ENCODE measurements at places on chromosomes 7 and 10. TPM values are rescaled to one million over a fixed set of nuclear protein-coding genes. Genes with fewer than 3 reads are reported as not detected.
A peak's percentile ranks its signal among the peaks of the same experiment; 100 is the strongest.

GRCh38 chr10:82813856-82814255 lies 938.9 kb downstream of the NRG3 start:
- no peak for DNase-seq

- DNase-seq: no peak
These were observed 9.5 kb upstream of the KAZALD1 start for GRCh38 chr10:101052285-101052684.

DNA sequence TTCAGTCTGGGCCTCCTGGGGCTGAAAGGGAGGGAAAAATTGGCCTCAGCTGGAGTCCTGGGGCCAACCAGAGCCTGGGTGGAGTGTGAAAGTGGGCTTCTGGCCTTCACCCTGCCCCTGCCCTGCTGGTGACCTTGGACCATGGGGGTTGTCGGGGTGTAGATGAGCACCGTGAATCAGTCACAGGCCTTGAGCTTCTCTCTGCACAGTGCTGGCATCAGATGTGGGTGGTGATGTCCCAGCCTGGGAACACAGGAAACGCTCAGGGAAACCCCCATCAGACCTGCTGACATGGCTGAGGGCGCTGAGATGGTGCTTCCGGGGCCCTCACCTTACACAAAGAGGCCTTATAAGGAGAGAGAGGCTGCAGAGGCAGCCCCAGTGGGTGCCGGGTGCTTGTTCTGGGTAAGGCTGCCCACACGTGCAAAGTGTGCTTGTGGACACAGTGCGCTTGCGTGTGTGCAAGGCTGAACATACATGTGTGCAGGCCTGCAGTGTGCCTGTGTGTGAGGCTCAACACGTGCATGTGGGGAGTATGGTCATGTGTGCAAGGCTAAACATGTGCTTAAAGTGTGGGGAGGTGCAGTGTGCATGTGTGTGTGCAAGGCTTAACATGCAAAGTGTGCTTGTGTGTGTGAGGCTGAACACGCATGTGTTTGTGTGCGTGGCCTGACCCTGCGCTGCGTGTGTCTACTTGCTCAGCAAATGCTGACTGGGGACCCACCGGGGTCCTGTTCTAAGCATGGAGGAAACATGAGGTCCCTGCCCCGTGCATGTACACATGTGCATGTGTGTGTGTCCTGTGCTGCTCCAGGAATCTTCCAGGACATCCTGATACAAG lies 6.5 kb downstream of the ARPC1B start:
- DNase-seq: no peak

CLRN3 gene
- not detected for total RNA-seq

TMEM72 gene
- total RNA-seq: 1.6 TPM

GRCh38 chr7:130337410-130337971 lies 7.1 kb upstream of the CPA5 start:
- no peak for DNase-seq

- no peak for DNase-seq
These were observed 176.4 kb downstream of the PTPN20 start for GRCh38 chr10:47087667-47088066.

DNA sequence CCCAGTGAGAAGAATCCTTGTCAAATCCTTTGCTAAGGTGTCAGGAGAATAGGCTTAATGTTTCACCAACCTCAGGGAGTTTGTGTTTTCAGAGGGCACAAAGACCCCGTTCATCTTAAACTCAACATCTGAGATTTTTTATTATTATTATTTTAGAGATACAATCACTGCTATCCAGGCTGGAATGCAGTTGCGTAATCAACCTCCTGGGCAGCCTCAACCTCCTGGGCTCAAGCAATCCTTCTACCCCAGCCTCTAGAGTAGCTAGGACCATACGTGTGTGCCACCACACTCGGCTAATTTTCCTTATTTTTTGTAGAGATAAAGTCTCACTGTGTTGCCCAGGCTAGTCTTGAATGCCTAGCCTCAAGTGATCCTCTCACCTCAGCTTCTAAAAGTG lies 599.2 kb downstream of the KCNMA1 start:
- no peak for DNase-seq

CFAP46 gene
- 9.3 TPM for total RNA-seq

- no peak for DNase-seq
These were observed 458.8 kb upstream of the ZMIZ1 start for GRCh38 chr10:78609976-78610375.

GRCh38 chr10:92239600-92240288 lies 51.1 kb downstream of the CPEB3 start:
- DNase-seq: peak; percentile 19

DNA sequence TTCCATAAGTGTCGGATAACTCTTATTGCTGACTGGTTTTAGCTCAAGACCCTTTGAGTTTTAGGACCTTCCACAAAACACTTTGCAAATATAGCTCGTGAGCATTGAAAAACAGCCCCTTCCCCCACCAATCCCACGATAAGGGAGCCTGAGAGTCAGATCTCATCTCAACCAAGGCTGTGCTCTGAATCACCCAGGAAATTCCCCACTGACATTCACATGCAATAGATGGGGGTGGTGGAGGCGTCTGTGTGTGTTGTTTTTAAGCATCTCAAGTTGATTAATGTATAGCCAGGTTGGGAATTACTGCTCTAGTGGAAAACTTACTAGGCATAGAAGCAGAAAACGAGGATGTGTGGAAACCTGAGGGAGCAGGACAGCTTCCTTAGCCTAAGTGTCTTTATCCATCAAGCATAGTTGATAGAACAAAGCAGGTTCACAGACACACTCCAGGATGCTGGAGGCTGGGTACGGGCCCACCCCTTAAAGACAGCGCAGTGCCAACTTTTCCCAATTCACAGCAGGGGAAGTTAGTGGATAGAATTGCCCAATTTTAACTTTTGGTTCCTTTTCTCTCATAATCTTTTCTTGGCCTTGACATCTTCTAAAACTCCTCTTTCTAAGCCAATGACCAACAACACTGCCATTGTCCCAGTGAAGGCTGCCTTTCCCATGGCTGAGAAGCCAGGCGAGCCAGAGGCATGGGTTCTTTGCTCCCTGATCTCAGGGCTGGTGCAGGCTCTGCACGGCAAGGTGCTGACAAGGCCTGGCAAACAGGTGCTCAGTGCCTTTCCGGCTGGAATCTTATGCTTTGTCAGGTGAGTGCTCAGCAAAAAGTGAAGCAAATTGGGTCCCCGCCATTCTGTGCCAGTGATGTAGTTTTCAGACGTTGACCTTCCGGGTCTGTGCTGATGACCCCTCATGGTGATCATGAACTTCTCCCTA lies 98.5 kb upstream of the INSIG1 start:
- DNase-seq: no peak

DNA sequence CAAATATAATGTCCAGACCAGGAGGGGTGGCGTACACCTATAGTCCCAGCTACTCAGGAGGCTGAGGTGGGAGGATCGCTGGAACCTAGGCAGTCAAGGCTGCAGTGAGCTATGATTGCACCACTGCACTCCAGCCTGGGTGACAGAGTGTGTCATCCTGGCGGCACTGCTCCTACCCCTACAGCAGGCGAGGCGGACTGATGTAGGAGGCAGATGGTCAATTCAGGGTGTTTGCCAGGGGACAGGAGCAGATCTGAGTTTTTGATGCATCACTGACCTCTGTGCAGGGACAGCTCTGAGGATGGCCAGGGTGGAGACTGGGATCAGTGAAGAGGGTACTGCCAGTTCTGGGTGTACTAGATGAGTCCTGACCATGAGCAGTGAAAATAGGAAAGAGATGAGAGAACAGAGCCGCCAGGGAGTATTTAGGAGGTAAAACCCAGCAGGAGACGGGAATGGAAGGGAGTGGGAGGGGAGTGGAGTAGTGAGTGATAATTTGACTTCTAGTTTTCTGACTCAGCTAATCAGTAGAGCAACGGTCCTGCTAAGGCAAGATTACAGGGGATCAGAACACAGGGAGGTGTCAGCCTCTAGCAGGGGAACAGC lies 75.3 kb downstream of the HIP1 start:
- DNase-seq: no peak

DNA sequence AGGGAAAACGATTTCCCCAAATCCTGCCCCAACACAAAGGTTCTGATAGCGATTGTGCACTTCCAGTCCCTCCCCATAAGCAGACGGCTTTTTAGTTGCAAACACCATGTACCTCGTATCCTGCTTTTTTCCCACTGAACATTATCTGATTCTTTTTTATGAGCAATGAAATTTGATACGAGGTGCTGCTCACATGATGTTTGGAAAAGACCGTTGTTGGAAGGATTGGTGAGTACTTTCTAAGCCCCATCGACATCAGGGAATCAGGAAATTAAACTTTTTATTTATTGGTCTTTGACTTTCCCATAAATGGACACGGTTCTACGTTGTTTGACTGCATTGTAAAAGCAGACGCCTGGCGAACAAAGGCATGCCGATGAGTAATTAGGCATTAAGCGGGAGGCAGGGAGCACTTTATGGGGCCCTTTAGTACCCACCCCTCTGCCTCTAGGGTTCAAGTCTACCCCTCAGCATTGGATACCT lies 49.4 kb downstream of the TEX36 start:
- DNase-seq: peak; percentile 83

- peak; percentile 39 for DNase-seq
These were observed 9.9 kb downstream of the CNNM1 start for GRCh38 chr10:99339077-99339476.

- DNase-seq: no peak
These were observed 211.5 kb downstream of the DGKB start for GRCh38 chr7:14691034-14691433.

IFIT1B gene
- not detected for total RNA-seq

GRCh38 chr10:89419548-89419947 lies 5.2 kb downstream of the IFIT5 start:
- no peak for DNase-seq

MTPN gene
- 137 TPM for total RNA-seq

All from prostate gland (tissue), 2 donors.